Activated CD4-positive, alpha-beta T cell treated with anti-CD3 and anti-CD28 coated beads, Interleukin-2, amount 10 ng/mL, durations not matched to agents 7 days and 5 days (primary cell): ENCODE measurements at places on chromosomes 11 and 22. TPM values are rescaled to one million over a fixed set of nuclear protein-coding genes. Genes with fewer than 3 reads are reported as not detected.

The ASCL2 gene
- 0.40 TPM for total RNA-seq

The MFNG gene
- 218 TPM for total RNA-seq

The WNT7B gene
- not detected for total RNA-seq

The PANX2 gene
- 0.10 TPM for total RNA-seq

The KIAA0930 gene
- total RNA-seq: 13.3 TPM

The ARHGEF17 gene
- not detected for total RNA-seq

The MYO18B gene
- 2.0 TPM for total RNA-seq

The MS4A14 gene
- total RNA-seq: not detected

The ACR gene
- not detected for total RNA-seq

The PLEKHA7 gene
- 3.5 TPM for total RNA-seq

The RAG2 gene
- not detected for total RNA-seq

The ACO2 gene
- 73.4 TPM for total RNA-seq

The MMP12 gene
- not detected for total RNA-seq

The JAML gene
- 117 TPM for total RNA-seq

The KRTAP5-7 gene
- not detected for total RNA-seq

The SPCS2 gene
- 186 TPM for total RNA-seq

The SERPIND1 gene
- total RNA-seq: not detected

The CRYBB3 gene
- total RNA-seq: 0.25 TPM

The TBX10 gene
- total RNA-seq: not detected

The GLB1L2 gene
- total RNA-seq: 1.6 TPM

The FXYD6 gene
- not detected for total RNA-seq

The PPME1 gene
- 25.9 TPM for total RNA-seq

The MOV10L1 gene
- total RNA-seq: not detected

The DEFB131B gene
- total RNA-seq: not detected

The TRIM66 gene
- total RNA-seq: 22.8 TPM

The MS4A1 gene
- total RNA-seq: not detected

The H19 gene
- total RNA-seq: not detected

The NCR3LG1 gene
- total RNA-seq: 0.30 TPM

The LRRC56 gene
- total RNA-seq: 2.0 TPM

The OR51B5 gene
- not detected for total RNA-seq

The EFCAB6 gene
- total RNA-seq: 0.20 TPM

The TMEM86A gene
- total RNA-seq: 0.25 TPM

The ADM2 gene
- 3.7 TPM for total RNA-seq

The DUSP8 gene
- total RNA-seq: 0.22 TPM

The RAC2 gene
- 1,015 TPM for total RNA-seq

The TENM4 gene
- total RNA-seq: not detected

The NRIP3 gene
- total RNA-seq: 0.75 TPM

The APOBEC3F gene
- total RNA-seq: 27.9 TPM

The CARS1 gene
- 81.4 TPM for total RNA-seq

The GLYAT gene
- total RNA-seq: not detected

The CCDC87 gene
- not detected for total RNA-seq

The ENTHD1 gene
- total RNA-seq: 0.07 TPM

The PLAAT2 gene
- not detected for total RNA-seq

The RFPL2 gene
- not detected for total RNA-seq

The SLC22A12 gene
- total RNA-seq: not detected

The ANKRD13D gene
- total RNA-seq: 194 TPM

The BLID gene
- not detected for total RNA-seq

The PLA2G3 gene
- total RNA-seq: not detected

The DTX4 gene
- total RNA-seq: 0.62 TPM

The ROBO3 gene
- total RNA-seq: 12.1 TPM

The MS4A12 gene
- total RNA-seq: not detected

The SCUBE2 gene
- 0.55 TPM for total RNA-seq

The NNMT gene
- total RNA-seq: not detected

The MSANTD4 gene
- total RNA-seq: 15.1 TPM

The MAP6 gene
- total RNA-seq: 0.25 TPM

The CST6 gene
- total RNA-seq: not detected

The OR2AT4 gene
- not detected for total RNA-seq
